ENCODE measurements at places on chromosomes 3 and 15.

DNA sequence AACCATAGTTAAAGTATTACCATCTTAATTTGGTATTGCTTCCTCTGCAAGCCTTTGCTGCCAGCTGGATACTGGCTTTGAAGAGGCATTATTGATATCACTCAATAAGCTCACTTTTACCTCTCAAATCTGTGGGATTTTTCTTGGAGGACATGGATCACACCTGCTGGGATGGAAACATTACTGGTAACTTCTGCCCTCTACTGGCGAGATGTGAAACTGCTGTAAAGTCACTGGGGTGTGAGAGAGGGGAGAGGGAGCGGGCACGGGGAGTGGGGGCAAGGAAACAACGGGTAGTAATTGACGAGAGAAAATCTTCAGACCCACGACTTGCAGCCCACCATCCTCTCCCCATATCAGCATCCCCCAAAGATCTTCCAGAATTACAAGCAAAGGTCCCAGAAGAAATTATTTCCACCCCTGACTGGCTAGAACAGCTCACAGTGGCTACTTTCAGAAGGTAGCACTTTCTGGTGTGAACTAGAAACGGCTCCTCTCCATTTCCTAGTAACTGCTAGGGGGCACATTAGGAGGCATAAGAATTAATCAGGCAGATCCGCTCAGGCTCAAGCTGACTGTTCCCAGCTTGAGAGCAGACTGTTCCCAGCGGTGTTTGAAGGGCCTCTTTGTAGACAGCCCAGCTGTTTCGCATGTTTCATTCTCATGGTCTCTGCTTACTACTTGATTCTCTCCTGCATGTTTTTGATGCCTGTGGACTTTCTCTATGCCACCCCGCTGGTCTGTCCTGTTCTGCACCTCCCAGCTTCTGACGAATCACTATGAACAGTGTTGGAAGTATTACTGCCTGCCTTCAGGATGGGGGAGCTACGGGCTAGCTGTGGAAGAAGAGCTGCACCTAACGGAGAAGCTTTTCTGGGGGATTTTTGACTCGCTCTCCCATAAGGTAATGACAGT, 230.4 kb upstream of the CHRM5 start:
- no peaks in the 10 kb centered on the region for H3K27me3 ChIP-seq
- H3K36me3 ChIP-seq: no peaks in the 10 kb centered on the region
- H3K4me3 ChIP-seq: no peak overlapping the region
- H3K4me1 ChIP-seq: no peaks in the 10 kb centered on the region
- H3K27ac ChIP-seq: no peak overlapping the region

DNA sequence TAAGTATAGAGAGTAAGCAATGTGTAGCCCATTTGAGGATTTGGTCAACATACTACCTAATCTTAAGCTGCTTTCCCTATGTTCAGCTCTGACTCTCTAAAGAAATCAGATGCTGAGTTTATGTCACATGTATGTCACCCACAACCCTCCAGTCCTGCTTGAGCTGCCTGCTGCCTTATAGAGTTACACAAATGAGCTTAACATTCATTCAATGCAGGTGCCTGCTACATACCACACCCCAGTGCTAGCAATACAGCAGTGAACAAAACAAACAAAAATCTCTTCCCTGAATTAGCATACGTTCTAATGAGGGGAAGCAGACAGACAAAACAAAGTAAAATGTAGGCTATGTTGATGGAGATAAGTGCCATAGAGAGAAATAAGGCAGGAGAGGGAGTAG, 93.0 kb downstream of the HHLA2 start:
- no peaks in the 10 kb centered on the region for H3K36me3 ChIP-seq
- H3K27me3 ChIP-seq: no peaks in the 10 kb centered on the region
- H3K27ac ChIP-seq: no peak overlapping the region
- no peak for DNase-seq

DNA sequence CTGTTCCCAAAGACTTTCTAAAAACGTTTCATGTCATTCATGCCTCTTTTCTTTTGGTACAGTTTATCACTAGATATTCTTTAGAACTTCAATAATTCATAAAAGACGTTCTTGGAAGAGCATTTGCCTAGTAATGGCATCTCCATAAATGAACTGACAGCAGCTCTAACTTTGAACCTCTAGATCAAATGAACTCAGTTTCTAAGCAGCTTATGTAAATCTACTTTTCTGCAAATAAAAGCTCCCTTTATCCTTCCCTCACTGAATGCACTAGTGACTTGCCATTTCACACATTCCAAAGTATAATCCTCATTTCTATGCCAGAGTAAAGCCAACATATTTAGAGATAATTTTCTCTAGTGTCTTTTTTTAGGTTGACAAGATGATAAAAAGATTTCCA, 85.2 kb downstream of the ZMAT3 start:
- H3K27ac ChIP-seq: no peak overlapping the region

GRCh38 chr15:92167451-92167850, 226.2 kb upstream of the ST8SIA2 start:
- H3K27me3 ChIP-seq: no peaks in the 10 kb centered on the region
- H3K27ac ChIP-seq: no peak overlapping the region
- no peak for DNase-seq
- H3K4me1 ChIP-seq: peaks cover 18% of the 10 kb centered on the region
- H3K4me3 ChIP-seq: no peak overlapping the region
- peaks cover 5% of the 10 kb centered on the region for H3K36me3 ChIP-seq

- H3K4me1 ChIP-seq: no peaks in the 10 kb centered on the region
- DNase-seq: no peak
- H3K27ac ChIP-seq: no peak overlapping the region
- no peaks in the 10 kb centered on the region for H3K27me3 ChIP-seq
Observed at GRCh38 chr3:2568929-2569328, 470.3 kb downstream of the CNTN4 start.

GRCh38 chr15:49619226-49619625, 1.4 kb downstream of the FAM227B start:
- H3K4me3 ChIP-seq: no peak overlapping the region
- no peaks in the 10 kb centered on the region for H3K27me3 ChIP-seq
- peaks cover 16% of the 10 kb centered on the region for H3K4me1 ChIP-seq
- peaks cover 16% of the 10 kb centered on the region for H3K36me3 ChIP-seq
- no peak for DNase-seq
- no peak overlapping the region for H3K27ac ChIP-seq

DNA sequence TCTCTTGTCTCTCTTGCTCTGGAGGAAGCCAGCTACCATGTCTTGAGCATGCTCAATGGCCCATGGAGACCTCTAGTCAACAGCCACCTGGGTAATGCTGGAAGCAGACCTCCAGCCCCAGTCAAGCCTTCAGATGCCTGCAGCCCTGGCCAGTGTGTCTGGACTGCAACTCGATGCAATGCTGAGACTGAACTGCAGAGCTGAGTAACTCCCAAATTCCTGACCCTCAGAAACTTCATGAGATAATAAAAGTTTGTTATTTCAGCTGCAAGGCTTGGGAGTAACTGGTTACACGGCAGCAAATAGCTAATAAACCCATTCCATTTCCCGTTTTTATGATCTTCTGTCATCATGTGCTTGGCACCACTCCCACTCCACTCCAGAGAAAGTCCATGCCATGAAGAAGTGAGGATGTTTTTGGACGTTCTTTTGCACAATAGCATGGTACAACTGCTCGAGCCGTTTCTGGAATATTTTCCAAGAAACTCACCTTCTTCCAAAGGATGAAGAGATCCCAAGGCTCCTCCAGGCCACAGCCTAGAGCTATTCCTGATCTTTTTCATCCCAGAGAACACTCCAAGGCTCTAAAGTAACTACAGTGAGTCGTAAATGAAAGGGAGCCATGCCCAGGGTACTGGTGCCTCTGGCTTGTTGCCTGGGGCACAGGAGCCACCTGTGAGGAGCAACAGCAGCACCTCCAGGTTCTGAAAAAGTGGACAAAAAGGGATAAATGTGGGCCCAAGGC, 72.0 kb upstream of the KLF13 start:
- DNase-seq: no peak
- no peaks in the 10 kb centered on the region for H3K27me3 ChIP-seq
- no peak overlapping the region for H3K4me3 ChIP-seq
- H3K36me3 ChIP-seq: no peaks in the 10 kb centered on the region

- H3K4me1 ChIP-seq: no peaks in the 10 kb centered on the region
- no peak overlapping the region for H3K4me3 ChIP-seq
- DNase-seq: no peak
- H3K27ac ChIP-seq: no peak overlapping the region
- H3K36me3 ChIP-seq: no peaks in the 10 kb centered on the region
- no peaks in the 10 kb centered on the region for H3K27me3 ChIP-seq
Observed at GRCh38 chr15:35047528-35047927, 37.6 kb downstream of the NANOGP8 start.

DNA sequence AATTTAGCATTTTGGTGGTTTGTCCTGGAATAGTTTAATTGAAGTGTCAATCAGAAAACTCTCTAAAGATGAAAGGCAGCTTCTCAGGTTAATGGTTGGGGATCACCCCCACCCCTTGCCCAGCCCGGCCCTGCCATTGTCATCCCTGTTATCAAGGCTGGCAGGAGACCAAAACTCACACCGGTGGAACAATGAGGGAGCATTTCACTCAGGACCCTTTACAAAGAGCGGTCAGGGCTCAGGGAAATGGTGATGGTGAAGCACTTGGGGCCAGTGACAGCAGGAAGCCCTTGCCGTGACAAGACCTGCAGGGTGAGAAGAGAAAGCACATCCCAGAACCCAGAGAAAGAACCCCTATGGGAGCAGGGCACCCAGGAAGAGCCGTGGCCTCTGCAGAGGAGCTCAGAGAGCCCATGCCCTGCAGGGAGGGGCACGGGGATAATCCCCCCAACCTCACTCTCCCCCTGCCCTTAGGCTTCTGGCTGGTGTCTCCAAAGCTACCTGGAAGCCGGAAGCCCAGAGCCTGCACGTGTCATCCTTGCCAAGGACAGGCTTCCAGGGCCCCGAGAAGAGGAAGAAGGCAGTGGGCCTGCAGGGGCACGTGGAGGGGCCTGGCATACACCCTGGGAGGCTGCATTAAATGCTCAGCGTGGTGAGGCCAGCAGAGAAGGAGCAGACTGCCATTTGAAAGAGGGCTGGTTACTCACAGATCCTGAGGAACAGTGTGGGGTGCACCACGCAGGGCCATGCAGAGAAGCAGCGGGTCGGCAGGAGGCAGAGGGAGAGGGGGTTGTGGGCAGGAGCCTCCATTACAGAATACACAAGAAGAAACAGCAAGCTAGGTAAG, 80.6 kb upstream of the PRR20G start:
- no peaks in the 10 kb centered on the region for H3K36me3 ChIP-seq
- peaks cover 100% of the 10 kb centered on the region for H3K27me3 ChIP-seq
- no peak overlapping the region for H3K4me3 ChIP-seq

DNA sequence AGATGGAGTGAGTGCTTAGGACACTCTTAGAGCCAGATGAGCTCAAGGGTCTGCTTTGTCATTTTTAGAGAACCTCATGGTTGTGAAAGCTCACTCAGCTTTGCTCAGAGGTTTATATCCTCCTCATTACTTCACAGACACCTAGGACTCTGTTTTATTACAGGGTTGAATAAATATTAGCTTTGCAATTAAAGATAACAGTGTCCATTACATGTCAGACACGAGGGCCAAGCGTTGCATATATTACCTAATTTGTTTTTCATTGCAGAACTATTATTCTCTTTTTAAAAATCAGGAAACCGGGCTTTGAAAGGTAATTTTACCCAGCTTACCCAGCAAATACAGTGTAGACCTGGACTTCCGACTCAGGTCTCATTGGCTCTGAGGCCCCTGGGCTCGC, 16.1 kb downstream of the MAP6D1 start:
- no peaks in the 10 kb centered on the region for H3K4me1 ChIP-seq
- H3K4me3 ChIP-seq: no peak overlapping the region
- no peaks in the 10 kb centered on the region for H3K27me3 ChIP-seq
- no peak for DNase-seq

DNA sequence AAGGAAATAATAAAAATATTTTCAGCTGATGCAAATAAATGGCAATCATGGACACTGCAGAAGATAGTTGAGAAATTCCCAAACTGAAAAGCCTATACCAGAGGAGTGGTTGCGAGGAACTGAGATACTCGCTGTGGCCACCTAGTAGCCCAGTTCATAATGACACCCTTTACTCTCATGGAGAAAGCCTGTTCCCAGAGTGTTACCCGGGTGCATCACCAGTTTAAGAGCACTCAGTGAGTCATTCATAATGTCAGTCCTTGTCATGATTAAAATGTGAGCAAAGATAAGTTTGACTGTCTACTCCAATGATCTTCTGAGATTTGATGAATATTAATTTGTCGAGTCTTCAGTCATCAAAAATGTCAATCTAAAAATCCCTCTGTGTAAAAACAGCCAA, 138.4 kb upstream of the LRRC3B start:
- no peaks in the 10 kb centered on the region for H3K27me3 ChIP-seq
- no peaks in the 10 kb centered on the region for H3K36me3 ChIP-seq
- H3K4me1 ChIP-seq: no peaks in the 10 kb centered on the region
- DNase-seq: peak; percentile 12
- H3K4me3 ChIP-seq: no peak overlapping the region
- H3K27ac ChIP-seq: no peak overlapping the region

GRCh38 chr3:99662838-99663570, 24.6 kb downstream of the COL8A1 start:
- peaks cover 8% of the 10 kb centered on the region for H3K4me1 ChIP-seq
- DNase-seq: no peak
- H3K27ac ChIP-seq: no peak overlapping the region
- no peak overlapping the region for H3K4me3 ChIP-seq
- H3K27me3 ChIP-seq: no peaks in the 10 kb centered on the region
- no peaks in the 10 kb centered on the region for H3K36me3 ChIP-seq

- peaks cover 13% of the 10 kb centered on the region for H3K27me3 ChIP-seq
- H3K27ac ChIP-seq: no peak overlapping the region
- DNase-seq: no peak
- H3K4me1 ChIP-seq: no peaks in the 10 kb centered on the region
- H3K36me3 ChIP-seq: no peaks in the 10 kb centered on the region
Observed at GRCh38 chr15:81425905-81426304, 51.9 kb upstream of the TMC3 start.

DNA sequence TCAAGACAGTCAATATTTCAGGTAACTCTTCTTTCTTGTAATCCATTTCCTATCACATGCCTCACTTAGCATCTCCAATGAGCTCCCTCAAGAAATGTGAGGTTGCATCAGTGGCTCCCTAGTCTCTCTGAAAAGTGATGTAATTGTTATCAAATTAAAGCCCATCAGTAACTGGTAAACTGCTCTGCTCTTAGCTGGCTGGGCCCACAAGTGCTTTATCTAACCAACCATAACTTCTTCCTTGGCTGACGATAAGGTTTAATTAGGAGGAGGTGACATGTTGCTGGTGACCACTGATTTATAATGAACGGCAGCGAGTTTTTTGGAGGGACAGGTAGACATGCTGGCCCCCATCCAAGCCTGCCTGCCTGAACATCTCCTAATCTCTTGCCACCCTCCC, 79.6 kb downstream of the RTP4 start:
- DNase-seq: no peak
- no peaks in the 10 kb centered on the region for H3K4me1 ChIP-seq
- no peak overlapping the region for H3K27ac ChIP-seq
- no peaks in the 10 kb centered on the region for H3K27me3 ChIP-seq
- H3K36me3 ChIP-seq: no peaks in the 10 kb centered on the region
- no peak overlapping the region for H3K4me3 ChIP-seq

All from Calu3 (cell line).